NCI-H1930 (cell line): ENCODE measurements at places on chromosomes 2 and 18.

GRCh38 chr2:58541511-58541910 lies 300.4 kb upstream of the FANCL start:
- no peak for DNase-seq

- no peak for DNase-seq
Observed at GRCh38 chr2:101197215-101197745, 46.1 kb upstream of the TBC1D8 start.

GRCh38 chr2:40851661-40852060 lies 399.8 kb upstream of the SLC8A1 start:
- DNase-seq, result no peak

DNA sequence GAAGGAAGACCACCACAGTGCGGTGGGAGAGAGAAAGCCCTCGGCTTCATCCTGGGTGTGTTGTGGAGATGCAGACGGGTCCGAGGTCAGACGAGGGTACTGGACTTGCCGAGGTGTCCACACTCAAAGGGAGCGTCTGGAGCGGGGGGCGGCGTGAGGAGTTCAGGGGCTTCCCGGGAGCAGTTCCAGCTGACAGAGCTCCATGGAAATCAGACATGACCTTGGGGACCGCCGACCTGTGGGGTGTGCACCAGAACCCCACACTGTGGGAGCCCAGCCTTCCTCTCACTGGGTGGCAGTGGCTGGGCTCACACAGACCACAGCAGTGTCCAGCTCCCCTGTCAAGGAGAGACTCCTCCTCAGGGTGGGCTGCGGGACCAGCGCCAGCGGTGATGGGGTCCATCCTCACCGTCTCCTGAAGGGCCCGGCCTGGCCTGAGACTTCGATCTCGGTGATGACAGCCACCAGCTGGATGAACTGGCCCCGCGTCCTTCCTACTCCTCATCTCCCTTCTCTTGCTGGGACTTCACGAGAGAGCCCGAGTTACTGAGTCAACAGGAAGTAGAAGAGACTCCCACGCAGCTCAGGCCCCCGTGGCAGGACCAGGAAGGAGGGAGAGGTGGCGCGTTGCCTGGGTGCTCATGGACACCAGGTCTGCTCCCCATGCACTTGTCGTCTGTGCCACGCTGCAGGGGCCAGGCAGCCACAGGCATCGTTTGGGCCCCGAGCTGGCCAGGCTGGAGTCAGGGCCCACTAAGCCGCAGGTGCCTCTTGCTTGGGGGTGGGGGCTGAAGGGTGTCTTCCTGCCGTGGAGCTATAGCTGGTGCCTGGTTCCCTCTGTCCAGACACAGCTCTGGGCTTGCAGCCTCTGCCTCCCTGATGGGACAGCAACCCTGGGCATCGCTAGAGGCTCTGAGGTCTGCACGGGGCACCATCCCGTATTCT lies 101.9 kb upstream of the CTDP1 start:
- no peak for DNase-seq

DNA sequence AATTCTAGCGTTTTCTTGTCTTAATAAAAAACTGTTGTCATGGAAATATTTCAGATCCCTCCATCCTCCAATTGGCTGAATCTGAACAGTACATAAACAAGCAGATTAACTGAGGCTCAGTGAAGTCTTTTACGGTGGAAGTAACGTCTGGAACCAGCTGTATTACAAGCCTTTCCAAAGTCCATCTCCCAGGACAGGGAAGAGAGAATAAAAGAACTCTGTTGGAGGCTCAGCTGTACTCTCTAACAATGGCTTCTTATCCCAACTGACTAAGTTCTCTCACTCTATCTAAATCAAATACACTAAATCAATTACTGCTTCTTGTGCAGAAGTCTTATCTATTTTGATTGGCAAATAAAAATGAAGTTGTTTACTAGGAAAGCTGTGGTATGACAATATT lies 19.9 kb upstream of the NEDD4L start:
- no peak for DNase-seq

- DNase-seq, result no peak
Observed at GRCh38 chr2:44170311-44170717, 1.6 kb downstream of the PPM1B start.

GRCh38 chr2:170261566-170261965 lies 83.6 kb downstream of the MYO3B start:
- DNase-seq, result no peak

- DNase-seq, result no peak
Observed at GRCh38 chr2:27316655-27317412, 6.1 kb downstream of the MPV17 start.

DNA sequence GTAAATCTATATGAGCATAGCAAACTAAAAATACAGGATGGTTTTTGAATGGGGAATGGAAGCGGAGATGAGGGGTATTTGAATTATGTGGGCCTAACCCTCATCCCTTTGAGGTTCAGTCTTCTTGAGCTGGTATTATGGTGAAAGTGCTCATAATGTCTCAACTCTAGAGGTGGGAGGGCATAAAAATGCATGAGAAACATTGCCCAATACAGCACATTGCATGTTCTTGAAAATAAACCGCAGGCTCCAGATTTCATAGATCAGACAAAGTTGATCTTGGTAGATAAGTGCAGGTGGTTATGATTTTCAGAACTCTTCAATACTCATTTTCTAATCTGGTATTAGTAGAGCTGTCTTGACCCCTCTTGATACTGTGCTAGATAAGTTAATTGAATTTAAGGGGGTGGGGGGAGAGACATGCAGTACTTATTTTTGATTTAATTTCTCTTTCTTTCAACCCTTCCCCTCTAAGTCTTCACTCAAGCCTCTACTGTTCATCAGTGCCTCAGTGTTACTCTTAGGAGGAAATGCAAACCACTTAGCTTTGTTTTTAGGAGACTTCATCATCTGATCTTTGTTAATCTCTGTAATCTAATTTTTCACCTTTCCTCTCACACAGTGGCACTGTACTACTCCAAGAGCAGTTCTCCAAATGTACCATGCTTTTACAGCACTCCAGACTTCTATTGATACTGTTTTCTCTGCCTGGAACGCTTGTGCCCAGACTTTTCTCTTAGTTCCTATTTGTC lies 22.2 kb downstream of the XRCC5 start:
- DNase-seq, result no peak

- DNase-seq, result no peak
Observed at GRCh38 chr2:62856228-62857040, 150.9 kb downstream of the EHBP1 start.

DNA sequence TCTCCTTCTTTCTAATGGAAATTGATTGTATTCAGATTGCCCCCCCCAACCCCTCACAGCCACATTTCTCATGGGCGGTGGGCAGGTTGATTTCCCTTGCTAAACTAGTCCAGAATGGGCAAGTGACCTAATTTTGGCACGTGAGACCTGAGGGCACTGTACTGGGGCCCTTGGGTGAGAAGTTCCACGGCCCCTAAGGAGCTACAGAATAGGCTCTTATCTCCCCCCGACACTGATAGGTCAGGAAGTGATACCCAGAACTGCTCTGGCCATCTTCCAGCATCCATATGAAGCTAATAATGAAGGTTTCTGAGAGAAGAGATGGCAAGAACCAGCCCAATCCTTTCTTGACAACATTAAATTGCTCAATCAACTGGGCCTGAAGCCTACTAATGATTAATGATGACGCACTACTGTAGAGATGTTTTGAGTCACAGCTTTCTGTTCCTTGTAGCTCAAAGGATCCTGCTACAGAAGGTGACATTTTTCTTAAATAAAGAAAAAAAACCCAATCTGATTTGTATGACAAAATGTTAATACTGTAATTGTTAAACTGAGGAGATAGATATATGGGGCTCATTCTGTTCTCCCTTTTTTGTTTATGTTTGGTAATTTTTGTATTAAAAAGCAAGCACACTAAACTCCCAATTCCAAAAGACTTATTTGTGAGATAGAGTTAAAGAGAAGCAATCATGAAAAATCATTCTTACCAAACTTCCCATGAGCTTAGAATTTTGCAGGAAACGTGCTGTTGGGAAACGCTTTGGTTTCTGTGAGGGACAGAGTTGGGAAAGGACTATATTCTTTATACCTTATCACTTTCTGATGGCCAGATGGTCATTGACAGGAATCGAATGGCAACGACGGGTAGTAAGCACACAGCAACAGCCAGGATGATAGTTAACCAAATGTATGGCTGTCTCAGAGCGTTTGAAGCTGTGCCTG lies 28.2 kb upstream of the NARS1 start:
- no peak for DNase-seq

DNA sequence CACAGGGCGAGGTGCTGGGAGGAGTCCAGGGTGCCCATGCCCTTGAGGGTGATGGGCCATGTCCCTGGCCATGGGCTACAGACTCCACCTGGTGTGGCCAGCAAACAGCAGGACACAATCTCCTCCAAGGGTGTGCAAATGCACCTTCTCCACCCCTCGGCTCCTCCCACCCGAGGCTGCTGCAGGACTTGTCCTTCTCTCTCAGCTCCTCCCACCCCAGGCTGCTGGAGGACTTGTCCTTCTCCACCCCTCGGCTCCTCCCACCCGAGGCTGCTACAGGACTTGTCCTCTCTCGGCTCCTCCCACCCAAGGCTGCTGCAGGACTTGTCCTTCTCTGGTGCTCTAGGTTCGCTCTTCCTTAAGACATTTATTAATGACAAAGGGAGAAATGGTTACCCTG lies 57.3 kb upstream of the SNTG2 start:
- no peak for DNase-seq

DNA sequence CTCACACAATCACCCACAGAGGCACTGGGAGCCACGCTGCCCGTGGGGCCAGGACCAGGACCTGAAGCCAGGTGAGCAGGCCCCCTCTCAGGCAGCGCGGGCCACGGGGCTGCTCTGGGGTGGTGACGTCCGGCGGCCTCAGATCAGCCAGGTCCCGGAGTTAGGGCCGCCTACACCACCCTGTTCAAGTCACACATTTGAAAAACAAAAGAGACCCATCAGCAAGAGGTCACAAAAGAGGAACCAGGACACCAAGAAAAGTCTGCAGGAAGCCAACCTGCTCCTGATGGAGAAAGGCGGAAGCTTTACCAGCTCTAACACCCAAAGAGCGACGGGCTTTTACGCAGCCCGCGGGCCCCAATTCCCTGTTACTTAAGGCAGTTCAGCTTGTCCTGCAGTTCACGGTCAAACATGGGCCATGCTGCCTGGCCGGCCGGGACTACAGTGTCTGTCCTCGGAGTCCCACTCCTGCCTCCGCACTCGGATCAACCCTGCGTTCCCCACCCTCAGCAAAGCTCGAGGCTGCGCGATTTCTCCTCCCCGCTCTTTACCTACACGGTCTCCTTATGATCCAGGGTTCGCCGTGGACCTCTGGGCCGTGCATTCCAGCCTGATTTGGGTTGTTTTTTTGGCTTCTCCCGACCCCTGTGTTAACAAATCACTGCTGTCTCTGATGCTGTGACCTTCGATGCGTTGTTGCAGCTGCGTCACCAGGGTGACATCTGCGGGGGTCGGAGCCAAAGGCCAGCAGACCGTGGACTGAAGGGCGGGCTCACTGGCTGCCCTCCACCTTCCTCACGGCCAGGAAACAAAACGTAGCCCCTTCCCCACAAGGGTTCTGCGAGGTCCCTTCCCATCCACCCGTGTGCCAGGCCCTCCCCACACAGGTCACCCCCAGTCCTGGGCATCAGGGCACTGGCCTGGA lies 31.0 kb downstream of the SNORC start:
- DNase-seq, result no peak

- DNase-seq, result no peak
Observed at GRCh38 chr2:169656164-169656563, 38.0 kb downstream of the CFAP210 start.

DNA sequence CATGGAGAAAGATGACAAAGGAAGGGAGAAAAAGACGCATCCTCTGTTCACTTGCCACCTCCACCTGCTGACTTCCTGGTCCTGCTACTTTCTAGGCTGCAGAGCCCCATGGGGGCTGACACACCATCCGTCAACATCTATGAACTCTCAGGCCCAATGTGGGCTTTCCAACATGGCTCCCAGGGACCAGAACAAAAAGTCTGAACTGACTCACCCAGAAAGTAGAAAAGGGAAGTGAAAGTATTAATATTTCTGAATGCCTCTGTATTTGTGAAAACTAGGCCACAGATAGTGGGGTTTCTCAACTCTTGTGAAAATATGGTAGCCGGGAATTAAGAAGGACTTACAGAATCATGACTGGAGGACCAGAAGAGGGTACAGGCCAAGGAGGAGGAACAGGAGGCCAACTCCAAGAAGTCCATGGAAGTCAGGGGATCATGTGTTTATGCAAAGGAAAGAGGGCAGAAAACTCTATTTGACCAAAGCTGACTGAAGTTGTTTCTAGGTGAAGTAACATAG lies 123.1 kb upstream of the CAB39 start:
- no peak for DNase-seq

- no peak for DNase-seq
Observed at GRCh38 chr2:214800180-214800579, 9.3 kb downstream of the BARD1 start.

- no peak for DNase-seq
Observed at GRCh38 chr2:160974803-160975202, 185.4 kb upstream of the TANK start.

GRCh38 chr2:49903471-49903870 lies 749.2 kb upstream of the FSHR start:
- no peak for DNase-seq

GRCh38 chr2:132274000-132274399 lies 112.2 kb upstream of the ANKRD30BL start:
- no peak for DNase-seq

GRCh38 chr2:55232863-55233657 lies 572 bp downstream of the RPS27A start:
- no peak for DNase-seq
